A549 treated with ZK216348 at 1 μM for 4 hours (cell line): ENCODE measurements at places on chromosomes 2 and 18. TPM values are rescaled to one million over a fixed set of nuclear protein-coding genes. Genes with fewer than 3 reads are reported as not detected.

The GPR17 gene
- 0.19 TPM in 1 of 5 replicates, not detected in the others for total RNA-seq

The GRHL1 gene
- 0.70 to 2.0 TPM (median 0.97 TPM) in 5 replicates for total RNA-seq

The PLGLB1 gene
- total RNA-seq, result 0.59 to 1.5 TPM (median 0.84 TPM) in 4 of 5 replicates, not detected in the other

The POTEC gene
- total RNA-seq, result not detected in 5 replicates

The AMER3 gene
- not detected in 5 replicates for total RNA-seq

The FOXD4L1 gene
- total RNA-seq, result 0.25 to 0.50 TPM (median 0.28 TPM) in 5 replicates

The FOXI3 gene
- 0.08 TPM in 1 of 5 replicates, not detected in the others for total RNA-seq

The CCL20 gene
- total RNA-seq, result 3.4 to 9.4 TPM (median 4.8 TPM) in 5 replicates

The IMP4 gene
- total RNA-seq, result 113 to 171 TPM (median 156 TPM) in 5 replicates

The TFPI gene
- 30.8 to 61.9 TPM (median 56.0 TPM) in 5 replicates for total RNA-seq

The LOXHD1 gene
- not detected in 5 replicates for total RNA-seq

The SLC23A3 gene
- total RNA-seq, result 0.28 to 0.80 TPM (median 0.46 TPM) in 5 replicates

The PPP1R1C gene
- total RNA-seq, result 0.90 to 4.0 TPM (median 1.6 TPM) in 5 replicates

The ST8SIA3 gene
- not detected in 5 replicates for total RNA-seq

The TMEM178A gene
- 0.09 to 0.21 TPM in 2 of 5 replicates, not detected in the others for total RNA-seq

The MYCN gene
- not detected in 5 replicates for total RNA-seq

The ZBTB14 gene
- total RNA-seq, result 6.1 to 8.1 TPM (median 6.9 TPM) in 5 replicates

The PAIP2B gene
- 0.16 to 0.36 TPM (median 0.34 TPM) in 5 replicates for total RNA-seq

The GPR35 gene
- total RNA-seq, result 0.34 to 1.6 TPM (median 1.1 TPM) in 5 replicates
